ENCODE measurements at places on chromosomes 6 and 20.
A peak's percentile ranks its signal among the peaks of the same experiment; 100 is the strongest.

DNA sequence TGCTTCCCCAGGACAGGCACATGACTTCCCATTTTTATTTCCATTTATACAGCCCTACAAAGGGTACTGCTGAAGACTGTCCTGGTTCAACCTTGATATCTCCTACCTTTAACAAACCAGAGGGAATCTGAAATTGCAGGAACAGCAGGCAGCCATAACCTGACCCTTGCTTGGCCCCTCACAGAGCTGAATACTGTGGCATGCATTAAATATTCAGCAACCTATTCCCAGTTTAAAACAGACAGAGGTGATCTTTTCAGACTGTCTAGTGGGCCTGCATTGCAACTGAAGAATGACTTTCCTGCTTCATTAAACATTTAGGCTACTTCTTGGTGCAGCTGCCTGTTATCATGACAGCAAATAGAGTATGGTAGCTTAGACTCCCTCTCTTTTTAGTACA lies 76.8 kb upstream of the POPDC3 start:
- no peak for DNase-seq

- DNase-seq, result no peak
Measured at GRCh38 chr20:36259177-36260061, 23.1 kb downstream of the AAR2 start.

DNA sequence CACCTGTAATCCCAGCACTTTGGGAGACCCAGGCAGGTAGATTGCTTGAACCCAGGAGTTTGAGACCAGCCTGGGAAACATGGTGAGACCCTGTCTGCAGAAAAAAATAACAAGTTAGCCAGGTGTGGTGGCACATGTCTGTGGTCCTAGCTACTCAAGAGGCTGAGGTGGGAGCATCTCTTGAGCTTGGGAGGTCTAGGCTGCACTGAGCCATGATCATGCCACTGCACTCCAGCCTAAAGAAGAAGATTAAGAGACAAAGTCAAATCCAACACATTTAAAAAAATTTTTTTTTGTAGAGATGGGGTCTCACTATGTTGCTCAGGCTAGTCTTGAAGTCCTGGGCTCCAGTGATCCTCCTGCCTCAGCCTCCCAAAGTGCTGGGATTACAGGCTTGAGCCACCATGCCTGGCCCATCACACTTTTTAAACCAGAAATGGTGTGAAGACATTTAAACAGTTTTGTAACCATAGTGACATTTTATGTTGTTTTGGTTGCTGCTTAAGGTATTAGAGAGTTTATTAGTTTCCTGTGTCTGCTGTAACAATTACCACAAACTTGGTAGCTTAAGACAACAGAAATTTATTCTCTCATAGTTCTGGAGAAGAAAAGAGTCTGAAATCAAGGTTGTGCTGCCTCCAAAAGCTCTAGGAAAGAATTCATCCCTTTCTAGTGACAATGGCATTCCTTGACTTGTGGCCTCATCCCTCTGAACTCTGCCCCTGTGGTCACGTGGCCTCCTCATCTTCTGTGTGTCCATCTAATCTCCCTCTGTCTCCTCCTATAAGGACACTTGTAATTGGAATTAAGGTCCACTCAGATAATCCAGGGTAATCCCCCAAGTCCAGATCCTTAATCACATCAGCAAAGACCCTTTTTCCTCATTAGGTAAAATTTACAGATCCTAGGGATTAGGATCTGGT lies 104.6 kb upstream of the TNFAIP3 start:
- DNase-seq, result no peak

GRCh38 chr20:40814631-40814960 lies 125.6 kb upstream of the MAFB start:
- DNase-seq, result no peak

DNA sequence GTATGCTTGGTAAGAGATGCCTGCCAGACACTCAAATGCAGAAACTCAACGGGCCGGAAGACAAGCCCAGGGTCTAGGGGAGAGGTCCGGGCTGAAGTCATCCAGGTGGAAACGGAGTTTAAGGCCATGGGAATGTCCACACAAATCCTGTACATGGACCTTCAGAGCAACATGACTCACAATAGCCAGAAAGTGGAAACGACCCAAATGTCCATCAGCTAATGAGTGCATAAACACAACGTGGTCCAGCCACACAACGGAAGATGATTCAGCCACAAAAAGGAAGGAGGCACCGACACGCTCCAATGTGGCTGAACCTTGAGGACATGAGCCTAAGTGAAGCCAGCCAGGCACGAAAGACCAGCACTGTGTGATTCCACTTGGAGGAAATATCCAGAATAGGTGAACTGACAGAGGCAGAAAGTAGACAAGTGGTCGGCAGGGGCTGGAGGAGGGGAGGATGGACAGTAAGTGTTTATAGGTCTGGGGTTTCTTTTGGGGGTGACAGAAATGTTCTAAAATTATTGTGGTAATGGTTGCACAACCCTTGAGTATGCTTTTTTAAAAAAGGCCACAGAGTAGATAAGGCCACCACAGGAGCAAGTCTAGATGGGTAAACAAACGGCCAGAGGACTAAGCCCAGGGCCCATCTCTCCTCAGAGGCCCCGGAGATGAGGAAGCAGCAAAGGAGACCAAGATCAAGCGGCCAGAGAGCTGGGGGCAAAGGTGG lies 105.6 kb downstream of the PREX1 start:
- no peak for DNase-seq

DNA sequence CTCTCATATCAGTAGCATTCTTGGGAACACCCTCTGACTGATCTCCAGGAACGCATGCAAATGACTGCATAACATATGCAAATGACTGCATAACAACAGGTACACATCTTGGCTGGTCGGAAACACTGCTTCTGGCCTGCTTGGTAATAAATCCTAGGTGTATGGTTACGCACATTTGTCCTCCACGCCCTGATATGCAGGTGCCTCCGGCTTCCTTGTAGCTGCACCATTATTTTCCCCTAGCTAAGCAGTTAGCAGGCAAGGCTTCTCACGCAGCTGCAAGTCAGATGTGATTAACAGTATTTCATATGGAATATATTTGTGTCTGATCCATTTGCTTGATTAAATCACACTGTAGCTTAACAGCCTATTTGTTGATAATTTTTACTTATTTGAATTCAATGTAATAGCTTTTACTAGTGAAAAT lies 5.9 kb downstream of the RPS6KA2 start:
- no peak for DNase-seq

DNA sequence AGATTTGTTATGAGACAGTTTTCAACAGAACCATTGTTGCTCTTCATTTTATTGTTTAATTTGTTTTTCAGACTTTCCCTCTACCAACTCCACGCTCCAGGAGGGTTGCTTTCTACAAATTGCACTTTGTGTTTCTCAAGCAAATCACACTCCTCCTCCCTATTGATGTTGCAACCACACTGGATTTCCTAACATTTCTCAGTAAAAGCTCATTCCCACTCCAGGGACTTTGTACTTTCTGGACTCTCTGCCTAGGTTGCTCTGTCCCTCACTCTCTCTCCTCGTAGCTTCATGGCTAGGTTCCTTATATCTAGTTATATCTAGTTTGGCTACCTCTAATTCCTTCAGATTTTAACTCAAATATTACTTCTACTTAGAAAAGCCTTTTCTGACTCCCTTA lies 20.3 kb downstream of the PGK2 start:
- DNase-seq, result no peak

DNA sequence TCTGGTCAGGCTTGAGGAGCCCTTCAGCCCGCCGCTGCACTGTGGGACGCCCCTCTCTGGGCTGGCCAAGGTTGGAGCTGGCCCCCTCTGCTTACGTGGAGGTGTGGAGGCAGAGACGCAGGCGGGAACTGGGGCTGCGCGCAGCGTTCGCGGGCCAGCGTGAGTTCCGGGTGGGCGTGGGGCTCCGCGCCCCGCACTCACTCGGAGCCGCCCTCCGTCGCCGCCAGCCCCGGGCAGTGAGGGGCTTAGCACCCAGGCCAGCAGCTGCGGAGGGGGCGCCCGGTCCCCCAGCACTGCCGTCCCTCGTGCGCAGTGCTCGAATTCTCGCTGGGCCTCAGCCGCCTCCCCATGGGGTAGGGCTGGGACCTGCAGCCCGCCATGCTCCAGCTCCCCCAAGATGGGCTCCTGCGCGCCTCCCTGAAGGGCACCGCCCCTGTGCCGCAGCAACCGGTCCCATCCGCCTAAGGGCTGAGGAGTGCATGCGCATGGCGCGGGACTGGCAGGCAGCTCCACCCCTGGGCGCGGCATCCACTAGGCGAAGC lies 695.9 kb downstream of the EPHA7 start:
- DNase-seq, result no peak

- no peak for DNase-seq
Measured at GRCh38 chr20:63567386-63568169, 6.5 kb downstream of the HELZ2 start.

- DNase-seq, result no peak
Measured at GRCh38 chr6:53864781-53865180, 70.0 kb downstream of the LRRC1 start.

- peak; percentile 5 for DNase-seq
Measured at GRCh38 chr6:7085911-7086310, 21.9 kb upstream of the RREB1 start.

DNA sequence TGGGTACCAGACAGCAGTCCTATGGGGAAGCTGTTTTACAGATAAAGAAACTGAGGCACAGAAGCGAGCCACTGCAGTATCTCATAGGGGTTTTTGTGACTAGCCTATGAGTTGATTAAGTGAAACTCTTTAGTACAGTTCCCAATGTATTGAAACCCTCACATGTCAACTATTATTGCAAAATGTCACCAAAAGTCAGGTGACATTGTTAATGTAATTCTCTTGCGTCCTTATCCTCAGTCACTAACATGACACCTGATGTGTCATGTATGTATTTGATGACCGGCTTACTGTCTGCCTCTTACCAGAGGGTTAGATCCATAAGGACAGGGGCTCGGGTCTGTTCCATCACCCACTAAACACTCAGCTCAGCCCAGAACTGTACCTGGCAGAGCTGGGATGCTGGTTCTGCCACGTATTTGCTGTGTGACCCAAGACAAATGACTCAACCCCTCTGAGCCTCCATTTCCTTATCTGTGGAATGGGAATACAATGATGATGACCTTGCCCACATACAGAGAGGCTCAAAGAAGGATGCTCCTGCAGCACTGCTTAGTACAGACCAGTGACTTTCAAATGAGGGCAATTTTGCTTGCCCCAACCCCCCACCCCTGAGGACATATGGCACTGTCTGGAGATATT lies 32.9 kb downstream of the PREX1 start:
- no peak for DNase-seq

Measured in NCI-H146 (cell line).